ENCODE measurements at places on chromosomes 3 and 15.
A peak's percentile ranks its signal among the peaks of the same experiment; 100 is the strongest.

DNA sequence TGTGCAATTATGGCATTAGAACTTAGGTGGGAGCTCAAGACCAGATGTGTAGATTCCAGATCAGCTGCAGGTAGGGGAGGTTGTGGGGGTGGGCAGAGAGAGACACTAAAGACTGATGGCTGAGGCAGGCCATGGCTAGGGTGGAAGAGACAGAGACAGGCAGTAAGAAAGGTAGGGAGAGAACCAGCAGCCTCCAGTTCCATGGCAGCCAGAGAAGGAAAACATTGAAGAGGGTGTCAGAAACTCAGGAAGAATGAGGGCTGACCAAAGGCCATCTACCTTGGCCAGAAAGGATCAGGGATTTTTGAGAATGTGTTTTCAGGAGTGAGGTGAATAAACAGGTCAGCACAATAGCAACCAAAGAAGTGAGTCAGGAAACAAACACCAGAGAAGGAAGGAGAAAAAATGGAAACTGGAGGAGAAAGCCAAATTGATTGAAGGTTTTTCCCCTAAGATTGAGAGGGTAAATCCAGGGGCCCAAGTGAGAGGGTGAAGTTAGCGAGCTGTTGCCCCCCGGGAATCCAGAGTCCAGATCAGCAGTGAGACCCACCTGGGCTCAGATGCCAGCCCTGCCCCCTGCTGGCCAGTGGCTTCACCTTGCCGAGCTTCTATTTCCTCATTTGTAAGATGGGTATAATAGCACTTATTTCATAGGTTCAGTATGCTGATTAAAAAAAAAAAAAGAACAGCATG, 41.0 kb downstream of the ABHD2 start:
- DNase-seq, result peak; percentile 57

GRCh38 chr15:53462651-53463050, 296.8 kb downstream of the WDR72 start:
- DNase-seq, result no peak

GRCh38 chr15:33837294-33837693, 131.0 kb upstream of the CHRM5 start:
- DNase-seq, result no peak

DNA sequence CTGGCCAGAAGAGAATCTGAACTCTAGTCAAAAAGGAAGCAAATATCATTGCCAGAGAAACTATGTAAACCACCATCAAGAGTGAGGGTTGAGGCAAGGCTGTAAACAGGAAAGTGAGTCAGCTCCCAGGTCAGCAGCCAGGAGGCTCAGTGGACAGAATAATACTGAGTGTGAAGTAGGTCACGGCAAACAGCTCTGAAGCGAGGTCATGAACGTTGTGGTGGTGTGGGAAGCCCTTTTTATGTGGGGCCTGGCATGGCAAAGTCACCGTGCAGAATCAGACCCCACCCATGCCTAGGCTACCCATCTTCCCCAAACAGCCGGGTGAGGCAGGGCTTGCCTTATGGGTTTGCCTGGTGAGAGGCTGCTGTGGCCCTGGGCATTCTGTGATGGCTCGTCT, 43.9 kb downstream of the THBS1 start:
- DNase-seq, result peak; percentile 85

GRCh38 chr15:66089509-66089908, 164.0 kb downstream of the MEGF11 start:
- DNase-seq, result no peak
